ENCODE measurements at places on chromosomes 2 and 18.

DNA sequence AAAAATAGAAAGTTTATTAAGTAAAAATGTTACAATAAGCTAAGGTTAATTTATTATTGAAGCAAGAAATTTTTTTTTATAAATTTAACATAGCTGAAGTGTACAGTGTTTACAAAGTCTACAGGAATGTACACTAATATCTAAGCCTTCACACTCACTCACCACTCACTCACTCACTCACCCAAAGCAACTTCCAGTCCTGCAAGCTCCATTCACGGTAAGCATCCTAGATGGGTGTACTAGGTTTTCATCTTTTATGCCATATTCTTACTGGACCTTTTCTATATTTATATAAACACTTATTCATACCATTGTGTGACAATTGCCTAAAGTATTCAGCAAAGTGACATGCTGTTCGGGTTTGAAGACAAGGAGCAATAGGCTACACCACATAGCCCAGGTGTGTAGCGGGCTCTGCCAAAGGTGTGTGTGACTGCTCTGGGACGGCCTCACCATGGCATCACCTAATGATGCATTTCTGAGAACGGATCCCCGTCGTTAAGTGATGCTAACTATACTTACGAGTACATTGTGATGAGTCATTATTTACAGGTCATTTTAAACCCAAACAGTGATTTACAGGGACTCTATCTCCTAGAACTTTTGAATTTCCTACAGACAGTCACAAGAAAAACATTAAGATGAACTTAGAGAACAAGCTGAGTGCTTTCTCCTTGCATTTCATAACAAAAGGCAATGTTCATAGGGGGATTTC, 76.3 kb upstream of the ID2 start:
- DNase-seq = peak; percentile 34

DNA sequence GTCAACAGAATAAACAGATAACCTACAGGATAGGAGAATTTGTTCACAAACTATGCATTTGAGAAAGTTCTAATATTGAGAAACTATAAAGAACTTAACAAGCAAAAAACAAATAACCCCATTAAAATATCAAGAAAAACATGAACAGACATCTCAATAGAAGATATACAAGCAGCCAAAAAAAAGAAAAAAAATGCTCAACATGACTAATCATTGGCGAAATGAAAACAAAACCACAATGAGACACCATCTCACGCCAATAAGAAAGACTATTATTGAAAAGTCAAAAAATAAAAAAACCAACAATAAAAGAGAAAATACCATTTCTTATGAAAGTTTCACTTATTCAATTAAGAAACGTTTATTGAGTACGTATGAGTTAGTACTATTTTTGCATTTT, 800.5 kb downstream of the CBLN2 start:
- DNase-seq = no peak

DNA sequence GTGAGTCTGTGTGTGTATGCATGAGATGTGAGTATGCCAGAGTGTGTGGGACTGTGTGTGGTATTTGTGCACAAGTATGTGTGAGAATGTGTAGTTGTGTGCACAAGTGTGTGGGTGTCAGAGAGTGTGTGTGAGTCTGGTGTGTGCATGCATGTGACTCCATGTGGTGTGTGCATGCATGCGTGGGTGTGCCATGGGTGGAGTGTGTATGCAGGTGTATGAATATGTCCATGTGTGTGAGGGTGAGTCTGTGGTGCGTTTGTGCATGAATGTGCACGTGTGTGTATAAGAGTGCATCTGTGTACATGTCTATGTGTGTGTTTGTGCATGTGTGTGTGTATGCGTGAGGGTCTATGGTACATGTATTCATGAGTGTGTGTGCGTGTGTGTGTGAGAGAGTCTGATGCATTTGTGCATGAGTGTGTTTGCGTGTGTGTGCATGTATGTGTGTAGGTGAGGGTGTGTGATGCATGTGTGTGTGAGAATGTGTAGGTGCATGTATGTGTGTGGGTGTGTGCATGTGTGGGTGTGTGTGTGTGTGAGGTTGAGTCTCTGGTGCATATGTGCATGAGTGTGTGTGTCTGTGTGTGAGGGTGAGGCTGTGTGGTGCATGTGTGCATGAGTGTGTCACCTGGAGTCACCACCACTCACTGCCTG, 226.8 kb downstream of the LDLRAD4 start:
- no peak for DNase-seq

- DNase-seq = peak; percentile 40
These were observed 83.8 kb downstream of the PARD3B start for GRCh38 chr2:204628926-204629712.

GRCh38 chr2:128466376-128466775, 147.7 kb upstream of the HS6ST1 start:
- DNase-seq = no peak

DNA sequence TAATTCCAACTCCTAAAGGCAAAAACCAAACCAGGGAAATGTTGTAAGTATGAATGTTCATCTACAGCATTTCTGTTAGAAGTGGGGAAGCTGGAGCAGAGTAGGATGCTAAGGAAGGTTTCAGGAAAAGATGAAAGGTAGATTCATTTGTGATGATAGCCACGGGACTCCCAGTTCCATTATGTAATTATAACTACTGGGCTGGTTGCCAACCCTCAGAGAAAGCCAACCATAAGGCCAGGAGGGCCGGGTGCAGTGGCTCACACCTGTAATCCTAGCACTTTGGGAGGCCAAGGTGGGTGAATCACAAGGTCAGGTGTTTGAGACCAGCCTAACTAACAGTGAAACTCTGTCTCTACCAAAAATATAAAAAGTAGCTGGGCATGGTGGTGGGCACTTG, 288.9 kb upstream of the ETAA1 start:
- DNase-seq = no peak

DNA sequence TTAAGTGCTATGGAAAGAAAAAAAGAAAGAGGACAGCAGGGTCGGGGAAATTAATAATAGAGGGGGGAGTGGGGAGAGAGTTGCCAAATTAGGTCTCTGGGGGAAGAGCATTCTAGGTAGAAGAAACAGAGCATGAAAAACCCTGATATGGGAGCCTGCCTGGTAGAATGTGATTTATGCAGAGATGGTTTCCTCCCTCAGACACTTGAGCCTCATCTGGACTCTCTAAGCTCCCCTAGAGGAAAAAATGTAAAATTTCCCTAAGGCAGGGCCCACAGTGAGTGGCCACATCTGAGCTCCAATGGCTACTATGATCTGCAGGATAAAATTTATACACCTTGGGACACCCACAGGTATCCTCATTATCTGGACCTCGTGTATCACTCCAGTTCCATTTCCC, 20.6 kb upstream of the EPAS1 start:
- DNase-seq = peak; percentile 45

DNA sequence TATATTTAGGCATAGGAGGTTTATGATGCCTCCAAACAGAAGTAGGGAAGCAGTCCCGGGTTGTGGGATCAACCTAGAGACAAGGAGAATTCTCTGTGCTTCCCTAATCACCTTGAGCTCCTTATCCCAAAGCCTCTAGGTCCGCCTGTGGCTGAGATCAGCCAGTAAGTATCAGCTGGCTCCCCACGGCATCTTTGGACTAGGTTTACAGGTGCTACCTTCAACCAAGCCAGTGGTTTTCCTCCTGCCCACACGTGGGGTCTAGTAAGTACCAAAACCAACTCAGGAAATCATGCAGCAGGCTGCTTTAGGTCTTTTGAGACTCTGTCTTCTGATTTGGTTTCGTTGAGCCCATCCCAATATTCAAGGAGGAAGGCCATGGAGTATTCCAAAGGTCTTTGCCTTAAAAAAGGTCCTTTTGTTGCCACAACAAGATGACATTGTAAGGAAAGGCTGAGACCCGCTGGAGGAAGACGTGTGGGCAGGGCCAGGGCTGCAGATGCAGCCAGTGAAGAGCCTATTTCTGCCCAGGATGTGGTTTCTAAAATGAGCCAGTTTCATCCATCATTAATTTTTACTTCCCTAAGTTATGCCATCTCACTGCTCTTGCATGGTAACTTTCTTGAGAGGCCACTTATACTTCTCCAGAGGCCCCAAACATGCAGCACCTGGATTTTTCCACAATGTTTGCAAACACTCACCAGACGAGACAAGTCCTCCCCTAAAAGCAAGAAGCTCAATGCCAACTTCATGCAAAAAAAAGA, 248.7 kb downstream of the RNF152 start:
- no peak for DNase-seq

GRCh38 chr18:79195716-79196683, 126.8 kb downstream of the ATP9B start:
- DNase-seq = no peak

DNA sequence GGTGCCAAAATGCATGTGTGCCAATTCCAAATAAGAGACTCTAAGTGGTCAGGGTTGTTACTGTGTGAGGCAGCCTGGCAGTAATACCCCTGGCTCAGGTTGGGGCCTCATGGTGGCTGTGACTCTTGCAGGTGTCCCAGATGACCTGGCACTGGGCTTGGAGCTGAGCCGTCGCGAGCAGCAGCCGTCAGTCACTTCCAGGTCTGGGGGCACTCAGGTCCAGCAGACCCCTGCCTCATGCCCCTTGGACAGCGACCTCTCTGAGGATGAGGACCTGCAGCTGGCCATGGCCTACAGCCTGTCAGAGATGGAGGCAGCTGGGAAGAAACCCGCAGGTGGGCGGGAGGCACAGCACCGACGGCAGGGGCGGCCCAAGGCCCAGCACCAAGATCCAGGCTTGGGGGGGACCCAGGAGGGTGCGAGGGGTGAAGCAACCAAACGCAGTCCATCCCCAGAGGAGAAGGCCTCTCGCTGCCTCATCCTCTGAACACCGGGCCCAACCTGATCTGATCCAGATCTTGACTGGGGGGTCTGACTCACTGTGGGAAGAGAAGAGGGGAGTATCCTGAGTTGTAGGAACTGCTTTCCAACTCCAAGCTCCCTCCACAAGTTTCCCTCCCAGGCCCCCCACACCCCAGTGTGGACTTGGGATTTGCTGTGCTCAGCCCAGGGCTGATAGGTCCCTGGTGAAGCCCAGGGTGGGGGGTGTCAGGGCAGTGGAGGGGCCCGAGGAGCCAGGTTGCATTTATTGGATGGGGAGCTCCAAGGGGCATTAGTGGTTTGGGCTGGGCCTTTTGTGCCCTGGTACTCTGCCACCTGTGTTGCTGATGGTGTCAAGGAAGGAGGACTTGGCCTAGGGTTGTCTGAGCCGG, 5.6 kb downstream of the DNAJB2 start:
- DNase-seq = no peak

- DNase-seq = peak; percentile 95
These were observed at the start of gene ZFP36L2 for GRCh38 chr2:43226558-43226954. ZFP36L2 (minus strand) TSS chr2:43226606; CDS start chr2:43226315, 291 bp downstream.

GRCh38 chr2:68565858-68566257, 77.5 kb upstream of the PROKR1 start:
- DNase-seq = peak; percentile 56

Measured in EL (cell line).